ENCODE measurements at places on chromosomes 7 and 10. TPM values are rescaled to one million over a fixed set of nuclear protein-coding genes. Genes with fewer than 3 reads are reported as not detected.

VSTM4 gene
- total RNA-seq, result 71.9 TPM

TSPAN13 gene
- total RNA-seq, result 19.3 TPM

PRKG1 gene
- 32.4 TPM for total RNA-seq

AZGP1 gene
- total RNA-seq, result 3.1 TPM

GRCh38 chr10:46528675-46529615, 27.5 kb downstream of the GPRIN2 start:
- no peak for DNase-seq

DNA sequence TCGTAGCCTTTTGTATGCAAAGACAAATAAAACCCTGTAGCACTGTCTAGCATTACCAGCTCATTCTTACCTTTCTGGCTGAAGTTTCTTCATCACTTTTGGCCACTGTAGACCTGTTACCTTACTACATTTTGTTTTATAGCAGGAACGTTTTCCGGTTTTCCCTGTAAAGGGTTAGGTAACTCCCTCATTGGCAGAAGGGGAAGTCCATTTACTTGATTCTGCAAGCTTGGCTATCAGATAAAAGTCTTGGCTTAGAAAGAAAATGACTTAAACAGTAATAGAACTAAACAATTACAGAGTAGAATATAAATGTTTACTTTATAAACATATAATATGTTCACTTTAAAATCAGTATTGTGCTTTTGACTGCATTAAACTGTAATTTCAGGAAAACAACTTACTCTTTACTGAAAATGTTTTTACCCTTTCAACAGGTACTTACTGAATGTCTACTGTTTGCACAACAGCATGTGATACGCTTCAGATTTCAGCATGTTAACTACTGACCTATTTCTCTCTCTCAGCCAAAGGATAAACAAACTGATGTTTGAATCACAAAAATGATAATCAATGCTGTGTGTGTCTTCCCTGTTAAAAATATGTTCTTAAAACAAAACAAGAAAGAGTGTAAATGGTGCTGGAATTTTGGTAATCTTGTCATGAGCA, 67.1 kb downstream of the OTUD1 start:
- no peak for DNase-seq

- DNase-seq, result no peak
These were observed 31.6 kb downstream of the RBM33 start for GRCh38 chr7:155676052-155676451.
